ENCODE measurements at places on chromosomes 11 and 22.

DNA sequence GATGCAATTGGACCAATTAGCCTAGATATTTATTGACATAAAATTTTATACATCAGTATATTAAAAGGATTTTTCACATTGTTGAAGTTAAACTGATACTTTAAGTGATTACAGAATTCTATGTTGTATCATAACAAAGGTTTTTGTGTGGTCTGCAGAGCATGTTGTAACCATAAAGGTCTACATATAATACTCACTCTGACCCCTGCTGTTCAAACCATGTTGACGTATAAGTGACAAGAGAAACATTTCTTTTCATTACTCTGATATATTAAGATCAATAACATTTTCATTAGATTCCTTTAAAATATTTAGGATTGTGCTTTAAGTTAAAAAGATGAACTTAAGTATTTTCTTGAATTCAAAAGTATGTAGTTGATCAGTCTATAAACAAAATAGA, 63.9 kb downstream of the GAS2 start:
- DNase-seq: no peak

- no peak for DNase-seq
Observed at GRCh38 chr11:10982704-10983510, 125.1 kb upstream of the ZBED5 start.

DNA sequence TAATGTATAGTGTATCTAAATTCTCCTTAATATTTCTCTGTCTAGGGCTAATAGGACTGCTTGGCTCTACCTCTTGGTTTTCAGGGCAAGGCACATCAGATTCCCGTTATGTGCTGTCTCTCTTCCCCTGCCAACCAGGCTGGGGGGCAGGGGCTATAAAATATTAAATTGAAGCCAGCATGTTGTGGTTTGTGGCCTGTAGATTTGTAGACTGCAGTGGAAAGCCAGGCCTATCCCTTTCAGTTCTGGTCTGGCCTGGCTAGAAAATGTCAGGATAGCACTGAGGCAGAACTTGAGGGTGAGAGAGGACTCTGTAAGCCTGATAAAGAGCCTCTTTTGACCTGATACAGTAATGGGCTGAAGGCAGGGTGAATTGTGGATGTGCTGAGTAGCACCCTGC, 14.4 kb upstream of the GRK2 start:
- no peak for DNase-seq

- DNase-seq: no peak
Observed at GRCh38 chr11:127392575-127392974, 392.0 kb upstream of the KIRREL3 start.

DNA sequence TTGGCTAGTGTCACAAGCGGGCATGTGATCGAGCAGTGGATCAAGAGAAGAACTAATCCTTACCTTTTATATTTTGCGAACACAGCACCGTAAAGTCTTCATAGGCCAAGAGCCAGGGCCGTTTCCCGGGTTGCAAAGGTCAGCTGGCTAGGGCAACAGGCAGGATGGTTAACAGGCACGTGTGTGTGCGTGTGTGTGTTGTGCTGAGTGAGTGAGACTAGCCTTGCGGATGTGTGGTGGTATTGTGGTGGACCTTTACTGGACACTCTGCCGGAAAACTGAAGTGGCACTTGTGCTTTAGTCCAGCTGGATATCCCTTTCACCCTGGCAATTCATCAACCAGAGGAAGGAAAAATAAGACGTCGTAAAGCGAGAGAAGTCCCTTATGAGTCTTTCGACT, 176.7 kb downstream of the BCR start:
- no peak for DNase-seq

- DNase-seq: no peak
Observed at GRCh38 chr11:8384199-8384821, 120.6 kb upstream of the LMO1 start.

GRCh38 chr11:116065191-116065895, 561.1 kb upstream of the CADM1 start:
- no peak for DNase-seq

GRCh38 chr11:69135420-69136363, 20.0 kb upstream of the SMIM38 start:
- DNase-seq: no peak

DNA sequence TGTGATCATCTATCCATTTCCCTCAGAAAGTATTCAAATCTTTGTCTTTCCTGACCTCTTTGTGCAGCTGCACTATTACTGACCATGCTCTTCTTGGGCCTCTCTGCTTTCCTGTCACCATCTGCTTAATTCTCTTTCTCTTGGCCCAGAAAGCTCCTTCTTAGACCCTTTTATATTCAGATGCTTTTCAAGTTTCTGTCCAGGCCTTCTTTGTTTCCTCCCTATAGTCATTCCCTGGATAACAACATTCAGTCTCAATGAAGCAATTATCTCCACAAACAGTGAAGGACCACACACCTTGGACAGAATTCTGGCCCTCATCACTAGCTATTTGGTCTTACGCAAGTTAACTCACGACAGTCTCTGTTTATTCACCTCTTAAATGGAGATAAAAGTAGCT, 89.7 kb downstream of the LARGE2 start:
- no peak for DNase-seq

DNA sequence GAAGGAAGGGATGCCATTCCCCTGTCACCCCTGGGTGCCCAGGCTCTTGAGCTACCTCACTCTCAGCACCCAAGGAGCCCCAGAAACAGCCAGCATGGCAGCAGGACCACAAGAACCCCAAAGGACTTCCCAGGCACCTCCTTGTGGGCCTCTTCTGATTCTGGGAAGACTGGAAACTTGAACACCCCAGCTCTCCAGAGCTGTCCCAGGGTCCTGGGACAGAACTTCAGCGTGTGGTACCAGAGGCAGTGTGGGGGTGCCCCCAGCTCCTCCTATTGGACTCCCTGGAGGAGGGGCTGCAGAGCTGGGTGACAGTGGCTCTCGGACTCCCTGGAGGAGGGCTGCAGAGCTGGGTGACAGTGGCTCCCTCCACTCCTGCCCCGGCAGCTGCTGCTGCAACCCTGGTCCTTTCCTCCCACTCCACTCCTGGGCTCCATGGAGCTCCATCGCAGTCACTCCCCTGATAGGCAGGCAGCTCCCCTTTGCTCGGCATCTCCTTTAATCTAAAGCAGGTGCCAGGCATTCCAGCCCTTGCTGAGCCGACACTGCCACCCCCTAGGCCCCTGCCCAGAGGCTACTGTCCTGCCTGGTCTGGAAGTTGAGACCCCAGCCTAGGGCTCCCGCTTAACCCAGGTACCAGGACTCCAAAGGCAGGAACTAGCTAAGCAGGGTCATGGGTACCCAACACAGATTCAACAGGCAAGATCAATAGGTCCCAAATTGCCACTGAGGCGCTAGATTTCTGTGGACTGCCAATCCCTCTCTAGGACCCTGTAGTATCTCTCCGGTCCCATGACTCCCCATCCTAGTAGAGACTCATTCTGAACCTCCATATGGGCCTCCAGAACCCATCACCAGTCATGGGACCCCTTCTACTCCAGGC, 2.7 kb downstream of the BCL9L start:
- DNase-seq: no peak

DNA sequence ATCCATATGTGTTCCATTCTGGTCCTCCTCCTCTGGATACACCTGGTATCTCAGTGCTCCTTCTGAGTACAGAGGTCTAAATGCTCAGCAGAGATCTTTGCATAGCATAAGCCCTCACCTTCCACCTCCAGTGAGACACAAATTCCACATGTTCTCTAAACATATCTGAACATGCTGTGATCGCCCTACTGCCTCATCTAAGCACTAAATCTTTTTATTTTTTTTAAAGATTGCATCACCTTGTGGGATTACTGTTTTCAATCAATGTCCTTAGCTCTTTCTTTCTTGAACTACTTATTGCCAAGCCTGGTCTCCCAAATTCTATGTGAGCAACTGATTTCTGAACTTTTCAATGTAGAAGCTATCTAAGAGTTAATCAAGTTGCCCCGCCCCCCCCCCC, 113.4 kb downstream of the TRPC6 start:
- no peak for DNase-seq

- DNase-seq: no peak
Observed at GRCh38 chr22:46626911-46627805, 7.0 kb downstream of the GRAMD4 start.

DNA sequence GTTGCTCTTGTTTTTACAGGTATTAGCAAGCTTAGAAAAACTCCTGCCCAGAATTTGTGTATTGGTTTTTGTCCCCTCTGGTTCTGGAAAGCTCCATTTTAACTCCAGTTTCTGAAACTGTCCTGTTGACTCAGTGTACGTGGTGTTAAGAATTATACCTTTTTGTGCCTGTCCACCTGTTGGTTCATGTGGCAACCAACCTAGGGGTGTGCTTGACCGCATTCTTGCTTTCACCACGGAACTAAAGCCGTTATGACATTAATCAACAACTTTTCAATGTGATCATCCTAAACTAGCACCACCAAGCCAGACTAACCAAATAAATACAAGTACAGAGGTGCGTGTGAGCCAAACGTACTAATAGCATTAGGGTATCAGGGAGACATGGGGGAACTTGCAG, 56.0 kb upstream of the PTH start:
- no peak for DNase-seq

GRCh38 chr11:68135161-68135560, 14.0 kb upstream of the CHKA start:
- no peak for DNase-seq

- no peak for DNase-seq
Observed at GRCh38 chr22:40345815-40346184, 500 bp upstream of the ADSL start.

GRCh38 chr11:33005175-33005574, 10.5 kb upstream of the DEPDC7 start:
- no peak for DNase-seq

GRCh38 chr11:28539239-28540030, 431.2 kb downstream of the METTL15 start:
- DNase-seq: no peak

DNA sequence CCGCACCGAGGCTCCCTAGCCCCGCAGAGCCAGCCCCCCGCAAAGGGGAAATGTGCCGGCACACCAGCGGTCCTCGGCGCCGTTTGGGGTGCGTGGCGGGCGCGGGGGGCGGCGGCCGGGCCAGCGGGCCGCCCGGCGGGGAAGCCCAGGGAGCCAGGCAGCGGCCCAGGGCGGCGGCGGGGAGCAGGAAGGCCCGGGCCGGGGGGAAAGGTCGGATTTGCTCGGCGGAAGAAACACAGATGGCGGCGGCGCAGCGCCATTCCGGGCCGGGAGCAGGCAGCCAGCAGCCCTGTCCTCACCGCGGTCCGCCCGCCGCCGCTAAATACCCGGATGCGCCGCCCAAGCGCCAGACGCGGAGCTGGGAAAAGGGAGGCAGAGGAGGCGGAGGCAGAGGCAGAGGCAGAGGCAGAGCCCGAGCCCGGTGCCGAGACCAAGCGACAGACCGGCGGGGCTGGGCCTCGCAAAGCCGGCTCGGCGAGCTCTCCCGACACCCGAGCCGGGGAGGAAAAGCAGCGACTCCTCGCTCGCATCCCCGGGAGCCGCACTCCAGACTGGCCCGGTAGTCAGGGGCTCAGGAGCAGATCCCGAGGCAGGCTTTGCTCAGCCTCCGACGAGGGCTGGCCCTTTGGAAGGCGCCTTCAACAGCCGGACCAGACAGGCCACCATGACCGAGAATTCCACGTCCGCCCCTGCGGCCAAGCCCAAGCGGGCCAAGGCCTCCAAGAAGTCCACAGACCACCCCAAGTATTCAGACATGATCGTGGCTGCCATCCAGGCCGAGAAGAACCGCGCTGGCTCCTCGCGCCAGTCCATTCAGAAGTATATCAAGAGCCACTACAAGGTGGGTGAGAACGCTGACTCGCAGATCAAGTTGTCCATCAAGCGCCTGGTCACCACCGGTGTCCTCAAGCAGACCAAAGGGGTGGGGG, 2.6 kb upstream of the GCAT start:
- DNase-seq: no peak

- no peak for DNase-seq
Observed at GRCh38 chr22:39748877-39749276, 144.7 kb downstream of the ENTHD1 start.

DNA sequence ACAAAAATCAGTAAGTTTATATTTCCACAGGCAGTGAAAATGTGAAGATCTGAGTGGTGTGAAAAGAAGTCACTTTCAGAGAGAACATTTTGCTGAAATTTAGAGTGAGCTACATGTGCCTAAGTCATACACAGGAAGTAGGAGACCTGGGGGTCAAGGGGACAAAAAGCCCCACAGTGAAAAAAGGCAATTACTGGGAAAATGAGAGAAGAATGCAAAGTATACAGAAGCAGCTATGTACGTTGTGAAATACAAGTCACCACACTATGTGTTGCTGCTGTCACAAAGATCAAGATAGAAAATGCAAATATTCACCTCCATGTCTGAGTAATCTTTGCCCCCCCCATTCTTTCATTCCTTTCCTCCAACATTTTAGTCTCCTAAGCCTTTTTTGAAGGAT, 21.6 kb upstream of the SESN3 start:
- DNase-seq: no peak

DNA sequence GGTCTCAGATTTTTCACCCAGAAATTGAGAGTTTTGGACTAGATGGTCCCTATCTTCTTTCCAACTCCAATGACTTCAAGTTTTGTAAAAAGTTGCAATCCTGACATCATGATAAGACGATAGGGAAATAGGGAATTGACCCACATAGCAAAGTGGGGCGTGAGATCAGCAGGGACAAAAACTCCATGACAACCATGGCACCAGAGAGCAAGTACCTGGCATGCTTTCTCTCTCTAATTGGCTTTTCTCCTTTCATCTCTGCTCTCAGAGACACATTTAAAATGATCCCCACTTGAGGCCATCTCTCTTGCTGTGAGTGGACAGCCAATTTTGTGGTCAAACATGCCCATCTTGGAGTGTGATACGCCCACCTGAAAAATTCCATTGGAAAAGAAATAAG, at the start of gene OR5AN1:
Gene OR5AN1, plus strand, starts transcription at position 301 of the 400 bp plus-strand sequence. CDS start 5,564 bp downstream, outside the sequence.
- DNase-seq: no peak

DNA sequence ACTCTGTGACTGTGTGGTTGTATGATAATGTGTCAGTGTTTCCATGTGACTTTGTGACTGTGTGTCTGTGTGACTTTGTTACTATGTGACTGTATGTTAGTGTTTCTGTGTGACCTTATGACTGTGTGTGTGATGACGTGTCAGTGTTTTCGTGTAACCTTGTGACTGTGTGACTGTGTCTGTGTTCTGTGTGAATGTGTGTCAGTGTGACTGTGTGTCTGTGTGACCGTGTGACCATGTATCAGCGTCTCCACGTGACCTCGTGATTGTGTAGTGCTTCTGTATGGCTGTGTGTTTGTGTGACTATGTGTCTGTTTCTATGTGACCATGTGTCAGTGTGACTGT, 9.5 kb upstream of the PKNOX2 start:
- no peak for DNase-seq

DNA sequence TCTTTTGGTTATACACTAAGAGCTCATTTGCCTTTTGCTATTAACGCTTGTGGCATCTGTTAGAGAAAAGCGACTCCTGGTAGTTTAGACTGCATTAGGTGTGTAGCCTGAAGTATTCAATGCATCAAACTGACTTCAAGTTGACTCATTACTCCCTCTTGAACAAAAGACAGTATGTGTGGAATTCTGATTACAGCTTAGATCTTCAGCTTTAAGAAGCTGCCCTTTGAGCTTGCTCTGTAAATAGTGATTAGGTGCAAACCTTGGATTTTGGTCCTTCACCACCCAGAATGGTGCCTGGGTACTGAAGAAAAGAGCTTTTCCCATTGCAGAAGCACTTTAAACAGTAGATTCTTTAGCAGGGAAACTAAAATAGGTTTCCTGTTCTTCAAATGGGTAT, 62.1 kb downstream of the FAT3 start:
- no peak for DNase-seq

Data from central memory CD8-positive, alpha-beta T cell (primary cell).